Neural crest cell (in vitro differentiated cells): ENCODE measurements at places on chromosomes 3 and 15.
A peak's percentile ranks its signal among the peaks of the same experiment; 100 is the strongest.

DNA sequence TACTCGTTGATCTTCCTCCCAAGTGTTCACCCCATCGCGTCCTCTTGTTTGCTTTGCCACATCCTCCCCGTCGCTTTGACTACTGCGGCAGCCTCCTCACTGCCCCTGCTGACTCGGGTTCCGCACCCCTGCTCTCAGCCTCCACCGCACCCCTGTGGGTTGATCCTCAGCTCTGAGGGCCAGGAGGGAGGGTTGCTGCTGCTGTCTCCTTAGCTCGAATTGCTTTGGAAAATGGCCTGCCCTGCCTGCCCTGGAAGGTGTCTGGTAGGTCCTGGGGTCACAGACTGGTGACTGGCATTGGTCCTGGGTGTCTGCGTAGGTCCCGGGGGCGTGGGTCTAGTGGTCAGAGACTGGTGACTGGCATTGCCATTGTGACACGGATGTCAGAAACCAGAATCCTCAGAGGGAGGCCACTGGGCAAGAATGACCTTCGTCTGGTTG is 9.4 kb downstream of the MUC4 start:
- peaks cover 12% of the 10 kb centered on the region for H3K4me1 ChIP-seq
- no peaks in the 10 kb centered on the region for H3K36me3 ChIP-seq
- H3K4me3 ChIP-seq = no peak overlapping the region
- no peak for DNase-seq
- H3K27me3 ChIP-seq = peaks cover 21% of the 10 kb centered on the region

DNA sequence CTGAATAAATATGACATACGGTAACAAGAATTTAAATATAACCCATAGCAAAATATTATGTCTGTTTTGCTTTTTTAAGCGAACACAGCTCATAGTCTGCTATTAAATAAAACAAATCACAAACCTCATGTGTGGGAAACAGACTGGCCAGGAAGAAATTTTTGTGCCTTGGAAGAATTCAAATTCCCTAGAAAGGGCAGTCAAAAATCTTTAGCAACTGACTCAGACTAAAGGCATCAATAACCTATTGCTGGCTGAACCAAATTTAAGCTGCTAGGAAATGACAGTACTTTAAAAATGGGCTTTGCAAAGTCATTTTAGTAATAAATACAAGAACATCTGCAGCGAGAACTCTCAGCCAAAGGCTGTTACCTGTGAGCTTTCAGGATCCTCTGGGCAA is 151.4 kb downstream of the PLD1 start:
- no peaks in the 10 kb centered on the region for H3K27me3 ChIP-seq
- no peak overlapping the region for H3K27ac ChIP-seq
- no peak overlapping the region for H3K4me3 ChIP-seq
- DNase-seq = no peak

GRCh38 chr3:30231277-30232141 is 374.9 kb upstream of the TGFBR2 start:
- no peaks in the 10 kb centered on the region for H3K36me3 ChIP-seq
- no peak overlapping the region for H3K4me3 ChIP-seq
- H3K27ac ChIP-seq = no peak overlapping the region
- no peaks in the 10 kb centered on the region for H3K27me3 ChIP-seq

GRCh38 chr15:69253156-69253555 is 45.6 kb upstream of the PAQR5 start:
- peaks cover 11% of the 10 kb centered on the region for H3K4me1 ChIP-seq
- no peaks in the 10 kb centered on the region for H3K27me3 ChIP-seq
- no peak for DNase-seq
- H3K4me3 ChIP-seq = no peak overlapping the region
- peaks cover 7% of the 10 kb centered on the region for H3K36me3 ChIP-seq

GRCh38 chr3:72595376-72595775 is 252.9 kb downstream of the SHQ1 start:
- H3K27me3 ChIP-seq = peaks cover 96% of the 10 kb centered on the region
- DNase-seq = no peak
- peaks cover 47% of the 10 kb centered on the region for H3K4me1 ChIP-seq
- H3K36me3 ChIP-seq = no peaks in the 10 kb centered on the region

DNA sequence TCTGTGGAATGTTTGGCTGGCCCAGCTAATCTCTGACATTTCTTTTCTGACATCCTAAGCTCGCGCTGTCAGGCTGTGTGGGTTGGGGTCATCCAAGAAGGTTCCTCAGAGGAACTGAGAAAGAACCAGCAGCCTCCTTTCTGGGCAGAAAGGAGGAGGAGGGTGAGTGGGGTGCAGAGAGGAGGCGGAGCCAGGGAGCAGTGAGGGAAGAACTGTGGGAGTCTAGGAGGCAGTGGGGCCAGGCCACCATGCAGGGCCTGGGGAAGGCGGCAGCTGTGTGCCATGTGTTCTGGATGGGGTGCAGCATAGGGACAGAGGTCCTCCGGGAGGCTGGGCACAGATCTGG is 5.3 kb downstream of the SEMA7A start:
- H3K36me3 ChIP-seq = no peaks in the 10 kb centered on the region
- H3K4me1 ChIP-seq = peaks cover 44% of the 10 kb centered on the region
- peak overlapping the region; percentile 35 for H3K27ac ChIP-seq

- no peaks in the 10 kb centered on the region for H3K4me1 ChIP-seq
- no peak overlapping the region for H3K27ac ChIP-seq
- DNase-seq = no peak
These were observed 60.7 kb downstream of the UBE2E2 start for GRCh38 chr3:23263796-23264195.

DNA sequence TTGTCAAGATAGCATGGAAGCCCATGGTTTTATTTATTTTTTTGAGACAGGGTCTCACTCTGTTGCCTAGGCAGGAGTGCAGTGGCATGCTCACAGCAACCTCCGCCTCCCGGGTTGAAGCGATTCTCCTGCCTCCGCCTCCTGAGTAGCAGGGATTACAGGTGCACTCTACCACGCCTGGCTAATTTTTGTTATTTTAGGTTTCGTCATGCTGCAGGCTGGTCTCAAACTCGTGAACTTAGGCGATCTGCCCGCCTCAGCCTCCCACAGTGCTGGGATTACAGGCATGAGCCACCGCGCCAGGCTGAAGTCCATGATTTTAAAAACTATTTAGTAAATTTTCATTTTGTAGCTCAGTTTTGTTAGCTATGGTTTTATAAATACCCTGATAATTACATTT is 2.7 kb upstream of the ACTR8 start:
- H3K4me3 ChIP-seq = no peak overlapping the region
- H3K4me1 ChIP-seq = peaks cover 31% of the 10 kb centered on the region
- no peak overlapping the region for H3K27ac ChIP-seq
- H3K36me3 ChIP-seq = peaks cover 5% of the 10 kb centered on the region
- no peak for DNase-seq

DNA sequence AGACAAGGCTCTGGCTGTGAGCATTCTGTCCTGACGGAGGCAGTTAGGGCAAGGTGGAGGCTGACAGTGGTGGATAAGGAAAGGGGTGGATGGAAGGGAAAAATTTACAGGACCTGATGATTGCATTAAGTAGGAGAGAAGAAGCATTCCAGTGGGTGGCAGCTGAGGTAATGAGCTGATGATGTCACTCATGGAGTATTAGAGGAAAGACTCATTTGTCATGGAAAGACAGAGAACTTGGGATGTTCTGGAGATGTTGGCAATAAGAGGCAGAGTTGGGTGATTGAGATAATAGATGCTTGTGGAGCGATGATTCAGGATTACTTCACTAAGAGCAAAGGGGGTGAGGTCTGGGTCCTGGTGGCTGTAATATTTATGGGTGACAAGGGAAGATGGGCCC is 63.6 kb upstream of the SCN5A start:
- H3K4me1 ChIP-seq = no peaks in the 10 kb centered on the region
- peaks cover 25% of the 10 kb centered on the region for H3K27me3 ChIP-seq
- no peak for DNase-seq
- no peaks in the 10 kb centered on the region for H3K36me3 ChIP-seq

DNA sequence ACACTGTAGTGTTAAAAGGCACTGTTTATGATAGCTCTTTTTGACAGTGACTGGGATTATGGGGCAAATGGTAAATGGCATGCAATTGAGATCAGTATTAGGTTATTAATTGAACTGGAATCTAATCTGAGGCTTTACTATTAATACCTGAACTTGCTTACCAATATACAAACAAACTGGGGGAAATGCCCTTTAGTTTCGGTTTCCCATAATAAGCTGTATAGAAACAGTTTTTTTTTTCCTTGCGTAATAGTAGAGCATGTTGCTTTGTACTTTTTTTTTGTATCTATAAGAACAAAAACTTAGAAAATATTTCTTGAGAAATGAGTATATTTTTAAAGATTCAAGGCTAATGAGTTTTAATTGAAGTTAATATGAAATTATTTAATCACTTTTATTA is 95.0 kb downstream of the FNDC3B start:
- H3K27me3 ChIP-seq = no peaks in the 10 kb centered on the region
- H3K4me3 ChIP-seq = no peak overlapping the region
- peaks cover 70% of the 10 kb centered on the region for H3K4me1 ChIP-seq

DNA sequence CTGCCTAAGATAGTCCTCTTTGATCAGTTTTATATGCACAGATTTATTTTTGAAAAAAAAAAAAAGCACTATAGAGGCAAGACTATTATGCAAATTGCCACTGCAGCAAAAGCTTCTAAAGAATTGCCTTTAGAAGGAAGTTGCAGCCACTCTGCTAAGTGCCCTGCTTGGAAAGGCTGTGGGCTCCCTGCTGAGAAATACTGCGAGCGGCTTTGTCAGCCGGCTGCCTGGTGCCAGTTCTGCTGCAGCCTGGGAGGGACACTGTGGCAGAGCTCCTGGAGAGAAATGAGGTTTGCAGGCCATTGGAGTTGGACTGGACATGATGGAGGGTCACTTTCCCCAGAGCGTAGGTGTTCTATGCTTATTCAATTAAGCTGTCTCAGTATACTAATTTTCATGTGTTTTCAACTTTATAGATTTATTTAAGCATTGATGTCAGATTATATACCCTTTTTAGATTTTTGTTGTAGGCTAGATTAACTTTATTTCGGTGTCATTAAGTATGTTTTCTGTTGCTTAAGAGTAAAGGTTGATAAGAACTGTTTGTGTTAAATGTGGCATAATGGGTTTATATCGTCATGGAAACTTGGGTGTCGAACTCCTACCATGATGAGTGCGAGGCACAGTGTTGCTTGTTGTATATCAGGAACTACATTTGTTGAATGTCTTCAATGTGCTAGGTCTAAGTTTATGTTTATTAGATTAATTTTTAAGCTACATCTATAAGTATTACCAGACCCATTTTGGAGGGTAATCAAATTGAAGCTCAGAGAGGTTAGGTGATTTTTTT is 6.6 kb downstream of the MAP2K5 start:
- peak overlapping the region; percentile 56 for H3K4me3 ChIP-seq
- no peaks in the 10 kb centered on the region for H3K27me3 ChIP-seq
- peak overlapping the region; percentile 84 for H3K27ac ChIP-seq
- peaks cover 41% of the 10 kb centered on the region for H3K4me1 ChIP-seq
- peak; percentile 21 for DNase-seq

GRCh38 chr15:36756707-36757106 is 177.3 kb downstream of the CDIN1 start:
- no peaks in the 10 kb centered on the region for H3K27me3 ChIP-seq
- peaks cover 5% of the 10 kb centered on the region for H3K36me3 ChIP-seq

DNA sequence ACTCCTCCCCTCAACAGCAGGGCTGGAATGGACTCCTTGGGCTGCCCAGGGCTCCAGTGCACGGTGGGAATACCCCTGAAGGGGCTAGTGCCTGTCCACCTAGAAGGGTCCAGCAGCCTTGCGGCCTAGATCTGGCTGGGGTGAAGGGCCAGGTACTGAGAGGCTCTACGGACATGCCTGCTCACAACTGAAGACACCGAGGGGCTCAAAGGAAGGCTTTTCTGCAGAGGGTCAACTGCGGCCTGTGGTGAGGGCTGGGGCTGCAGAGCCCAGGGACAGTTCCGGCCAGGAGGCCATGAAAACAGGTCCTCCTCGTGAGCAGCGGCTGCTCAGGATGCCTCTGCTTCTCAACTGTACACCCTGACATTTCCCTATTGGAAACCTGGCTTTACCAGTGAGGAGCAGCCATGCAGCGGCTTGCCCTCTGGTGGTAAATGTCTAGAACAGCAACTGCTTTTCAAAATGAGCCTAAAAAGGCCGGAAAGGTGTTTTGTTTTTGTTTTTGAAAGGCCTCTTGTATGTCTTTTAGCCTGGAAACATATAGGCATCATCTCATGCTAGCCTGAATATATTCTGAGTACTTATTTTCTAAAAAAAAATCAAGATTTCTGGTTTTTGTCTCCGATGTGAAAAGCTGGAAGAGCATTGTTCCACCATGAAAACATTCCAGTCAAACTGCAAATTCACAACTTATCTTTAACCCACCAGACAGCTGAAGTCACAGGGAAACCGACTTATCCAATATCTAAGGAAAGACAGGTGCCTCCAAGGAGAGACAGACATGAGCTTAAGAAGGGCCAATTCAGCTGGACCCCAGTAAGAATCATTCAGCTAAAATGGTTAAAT is 163.4 kb downstream of the KLF13 start:
- peaks cover 16% of the 10 kb centered on the region for H3K4me1 ChIP-seq
- peak; percentile 32 for DNase-seq
- H3K27ac ChIP-seq = no peak overlapping the region
- no peak overlapping the region for H3K4me3 ChIP-seq

DNA sequence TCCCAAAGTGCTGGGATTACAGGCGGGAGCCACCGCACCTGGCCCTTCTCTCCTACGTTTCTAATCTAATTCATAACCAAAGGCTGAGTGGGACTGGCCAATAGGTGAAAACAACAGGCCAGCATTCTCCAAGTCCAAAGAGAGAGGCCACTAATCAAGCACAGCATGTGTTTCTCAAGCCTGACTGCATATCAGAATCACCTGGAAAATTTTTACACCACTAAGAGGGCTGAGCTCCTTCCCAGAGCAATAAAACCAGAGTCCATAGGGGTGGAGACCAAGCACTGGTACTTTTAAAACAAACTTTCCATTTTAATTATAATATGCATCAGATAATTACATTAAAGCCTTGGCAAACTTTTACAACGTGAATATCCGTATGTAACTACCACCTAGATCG is 254.4 kb downstream of the OPA1 start:
- no peaks in the 10 kb centered on the region for H3K27me3 ChIP-seq
- H3K36me3 ChIP-seq = no peaks in the 10 kb centered on the region
- no peak overlapping the region for H3K27ac ChIP-seq
- DNase-seq = no peak
- no peak overlapping the region for H3K4me3 ChIP-seq

DNA sequence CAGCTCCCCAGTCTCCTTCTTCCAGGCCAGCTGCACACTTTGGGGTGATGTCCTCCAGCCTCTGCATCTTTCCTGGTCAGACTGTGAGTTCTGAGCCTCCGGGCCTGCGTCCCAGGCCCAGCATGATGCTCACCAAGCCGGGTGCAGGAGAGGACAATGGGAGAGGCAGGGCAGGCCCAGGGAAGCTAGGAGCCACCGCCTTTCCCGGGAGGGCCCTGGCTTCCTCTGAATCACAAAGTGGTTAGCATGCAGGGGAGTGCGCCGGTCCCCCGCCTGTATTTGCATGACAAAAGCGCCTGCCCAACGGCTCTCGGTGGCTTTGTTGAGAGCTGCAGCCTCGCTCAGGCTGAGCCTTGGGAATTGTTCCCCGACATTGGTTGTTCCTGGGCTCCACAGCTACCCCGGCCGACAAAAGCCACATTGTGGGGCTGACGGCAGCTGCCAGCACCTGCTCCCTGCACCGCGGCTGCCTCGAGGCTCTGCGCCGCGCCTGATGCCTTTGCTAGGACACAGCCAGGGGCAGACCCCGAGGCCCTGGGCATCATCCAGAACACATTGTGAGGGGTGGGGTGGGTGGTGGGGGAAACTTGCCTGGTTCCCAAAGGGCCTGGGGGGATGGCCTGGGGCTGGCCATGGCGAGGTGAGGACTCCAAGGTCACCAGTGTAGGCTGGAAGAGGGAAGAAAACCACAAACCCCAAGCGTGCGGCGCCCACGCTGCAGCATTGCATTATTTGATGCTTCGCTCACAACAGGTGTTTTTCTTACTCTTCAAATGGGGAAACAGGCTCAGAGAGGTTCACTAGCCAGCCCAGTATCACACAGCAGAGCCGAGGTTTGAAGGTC is 20.0 kb upstream of the KLF13 start:
- H3K4me1 ChIP-seq = peaks cover 54% of the 10 kb centered on the region
- H3K4me3 ChIP-seq = peak overlapping the region; percentile 61
- peaks cover 3% of the 10 kb centered on the region for H3K27me3 ChIP-seq
